Activated CD8-positive, alpha-beta memory T cell treated with anti-CD3 and anti-CD28 coated beads for 1 hour (primary cell): ENCODE measurements at places on chromosomes 1 and 21.

GRCh38 chr1:68470388-68470970, 20.7 kb upstream of the RPE65 start:
- DNase-seq = no peak

- no peak for DNase-seq
Observed at GRCh38 chr1:93713341-93713740, 31.7 kb upstream of the BCAR3 start.

DNA sequence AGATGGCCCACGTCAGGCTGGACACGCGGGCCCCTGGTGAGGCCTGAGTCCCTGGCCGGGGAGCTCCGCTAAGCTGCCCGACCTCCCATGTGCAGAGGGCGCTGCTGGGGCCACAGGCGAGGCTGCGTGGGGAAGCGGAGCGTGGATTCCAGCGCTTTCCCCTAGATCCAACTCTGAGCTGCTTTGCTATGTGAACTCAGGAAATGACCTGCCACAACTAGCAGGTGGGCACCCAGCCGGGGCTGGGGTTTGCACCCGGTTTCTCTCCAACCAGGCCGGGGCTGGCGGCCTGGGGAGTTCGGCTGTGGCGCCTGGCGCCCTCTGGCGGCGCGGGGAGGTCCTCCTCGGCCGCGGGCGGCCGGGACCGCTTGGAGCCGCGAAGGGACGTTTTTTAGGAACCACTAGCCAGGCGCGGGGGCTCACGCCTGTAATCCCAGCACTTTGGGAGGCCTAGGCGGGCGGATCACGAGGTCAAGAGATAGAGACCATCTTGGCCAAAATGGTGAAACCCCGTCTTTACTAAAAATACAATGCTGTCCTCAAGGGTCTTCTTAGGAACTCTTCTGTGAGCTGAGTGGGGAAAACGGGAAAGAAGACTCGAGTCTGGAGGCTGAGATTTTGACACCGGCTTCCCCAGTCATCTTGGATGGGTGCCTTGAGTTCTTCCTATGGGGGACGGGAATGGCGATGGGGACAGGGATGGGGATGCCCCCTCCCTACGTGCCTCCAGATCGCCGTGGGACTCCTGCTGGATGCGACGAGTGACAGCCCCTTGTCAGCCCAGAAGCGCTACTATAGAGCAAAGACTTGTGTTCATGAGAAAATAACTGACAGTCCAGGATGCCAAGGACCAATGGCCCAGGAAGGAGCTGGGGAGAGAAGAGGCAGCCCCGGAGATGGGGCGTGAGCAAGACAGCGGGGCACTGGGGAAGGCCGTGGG, 12.6 kb downstream of the PYCR2 start:
- peak; percentile 38 for DNase-seq

- no peak for DNase-seq
Observed at GRCh38 chr1:29122682-29123052, 1.0 kb downstream of the TMEM200B start.

GRCh38 chr1:116268211-116268610, 104.8 kb upstream of the ATP1A1 start:
- no peak for DNase-seq

DNA sequence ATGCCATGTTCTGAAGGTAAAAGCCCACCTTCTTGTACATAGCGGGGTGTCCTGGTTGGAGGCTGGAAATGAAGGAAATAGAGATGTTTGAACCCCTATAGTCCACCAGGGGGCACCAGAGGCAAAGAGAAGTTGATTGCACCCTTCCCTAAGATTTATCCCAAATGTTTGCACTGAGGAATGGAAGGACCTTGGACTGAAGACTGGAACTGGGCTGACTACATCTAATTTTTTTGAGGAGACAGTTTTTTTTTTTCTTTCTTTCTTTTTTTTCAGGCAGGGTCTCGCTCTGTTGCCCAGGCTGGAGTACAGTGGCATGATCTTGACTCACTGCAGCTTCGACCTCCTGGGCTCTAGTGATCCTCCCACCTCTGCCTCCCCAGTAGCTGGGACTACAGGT, 55.3 kb upstream of the EIF4G3 start:
- peak; percentile 17 for DNase-seq

DNA sequence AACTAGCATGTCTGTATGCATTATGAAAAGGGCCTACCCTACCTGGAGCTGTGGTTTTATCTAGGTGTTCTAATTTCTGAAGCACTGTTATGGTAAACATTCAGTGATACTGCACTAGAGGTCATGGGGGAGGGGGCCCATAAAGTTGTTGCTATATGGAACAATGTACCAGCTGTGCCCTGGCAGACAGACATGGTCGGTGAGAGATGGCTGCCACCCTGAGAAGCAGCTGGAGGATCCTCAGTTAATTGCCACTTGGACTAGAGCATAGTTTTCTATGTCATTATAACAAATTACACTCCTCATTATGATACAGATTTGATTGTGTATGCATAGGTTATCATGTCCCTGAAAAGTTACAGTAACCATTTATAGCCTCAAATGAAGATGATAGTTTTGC, 45.4 kb downstream of the ILDR2 start:
- DNase-seq = no peak

GRCh38 chr1:204072931-204073836, at the start of gene SOX13:
Gene SOX13, plus strand, starts transcription at chr1:204073115. Its CDS starts 39,801 bp downstream, at chr1:204112916.
- no peak for DNase-seq

- DNase-seq = no peak
Observed at GRCh38 chr1:228154670-228155571, 5.2 kb downstream of the GJC2 start.

- DNase-seq = no peak
Observed at GRCh38 chr1:206654828-206655227, 19.5 kb downstream of the DYRK3 start.

DNA sequence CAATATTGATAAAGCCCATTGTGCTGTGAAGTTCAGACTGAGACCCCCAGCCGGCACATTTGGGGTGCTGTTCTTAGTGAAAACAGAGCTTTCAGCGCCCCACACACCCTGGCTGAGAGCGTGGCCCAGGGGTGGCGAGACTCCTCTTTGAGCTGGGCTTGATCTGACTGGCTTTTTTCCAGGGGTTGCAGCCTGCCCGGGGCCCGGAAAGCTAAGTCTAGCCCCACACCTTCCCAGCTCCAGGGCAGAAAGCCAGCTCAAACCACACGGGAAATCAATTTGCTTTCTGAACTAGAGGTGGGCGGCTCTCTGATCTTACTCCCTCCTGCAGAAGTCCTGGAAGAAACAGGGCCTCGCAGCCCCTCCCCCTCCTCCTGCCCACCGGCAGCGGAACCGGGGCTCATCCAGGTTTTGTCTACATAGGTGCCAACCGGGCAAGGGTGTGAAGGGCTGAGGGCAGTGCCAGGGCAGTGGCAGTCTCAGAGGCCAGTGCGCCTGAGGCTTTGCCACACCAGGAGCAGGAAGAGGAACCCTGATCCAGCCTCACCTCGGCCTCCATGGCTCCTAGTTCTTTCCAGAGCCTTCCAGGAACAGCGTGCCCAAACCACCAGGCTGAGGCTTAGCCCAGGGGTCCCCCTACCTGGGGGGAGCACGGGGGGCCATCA, 155.3 kb downstream of the NPHP4 start:
- no peak for DNase-seq

GRCh38 chr1:230335861-230336522, 90.1 kb downstream of the PGBD5 start:
- DNase-seq = no peak

GRCh38 chr1:209616366-209617046, 33.0 kb downstream of the CAMK1G start:
- DNase-seq = no peak

DNA sequence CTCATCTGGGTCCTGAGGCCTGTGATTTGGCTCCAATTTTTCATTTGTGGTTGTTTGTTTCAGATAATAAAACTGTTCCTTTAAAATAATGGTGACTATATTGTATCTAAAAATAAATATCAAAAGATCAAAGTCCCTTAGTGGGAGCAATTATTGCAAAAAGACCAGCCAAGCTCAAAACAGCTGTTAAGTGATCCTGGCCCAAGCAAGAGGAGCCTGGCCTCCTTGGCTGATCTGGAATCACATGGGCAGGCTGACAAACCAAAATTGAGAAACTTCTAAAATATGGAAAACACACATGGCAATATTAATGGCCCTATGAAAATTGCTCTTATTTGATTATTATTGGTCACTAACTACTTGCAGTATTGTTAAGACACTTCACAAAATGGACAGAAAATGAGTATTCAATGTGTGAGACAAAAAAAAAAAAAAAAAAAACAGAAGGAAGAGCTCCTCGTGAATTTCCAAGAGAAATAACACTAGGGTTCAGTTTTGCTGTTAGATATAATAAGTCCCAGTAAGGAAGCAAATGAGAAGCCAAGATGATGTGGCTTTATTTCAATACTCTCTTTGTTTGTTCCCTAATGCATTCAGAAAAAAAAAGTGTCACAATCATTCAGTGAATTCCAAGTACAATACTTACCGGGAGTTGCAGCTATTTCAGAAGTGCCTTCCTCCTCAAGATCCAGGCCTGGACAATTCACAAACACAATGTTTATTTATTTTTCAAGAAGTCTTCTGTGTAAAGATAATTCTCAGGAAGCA, 105.1 kb downstream of the SEC16B start:
- DNase-seq = no peak

GRCh38 chr1:92832537-92833114, 786 bp downstream of the RPL5 start:
- no peak for DNase-seq

DNA sequence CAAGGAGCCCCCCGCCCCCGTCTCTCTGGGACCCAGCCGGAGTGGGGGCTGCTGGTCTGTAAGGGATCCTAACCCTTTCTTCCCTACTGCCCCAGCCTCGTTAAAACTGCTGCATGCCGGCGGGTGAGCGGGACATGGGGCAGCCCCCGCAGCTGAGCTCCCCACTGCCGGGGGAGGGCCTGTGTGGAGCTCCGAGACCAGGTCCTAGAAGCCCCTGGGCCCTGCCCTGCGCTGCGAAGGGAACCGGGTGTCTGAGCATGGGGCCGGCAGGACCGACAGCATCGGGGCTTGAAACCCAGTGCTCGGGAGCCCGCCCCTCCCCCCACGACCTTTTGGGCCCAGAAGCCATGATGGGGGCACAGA, 9.2 kb upstream of the COL6A1 start:
- no peak for DNase-seq

DNA sequence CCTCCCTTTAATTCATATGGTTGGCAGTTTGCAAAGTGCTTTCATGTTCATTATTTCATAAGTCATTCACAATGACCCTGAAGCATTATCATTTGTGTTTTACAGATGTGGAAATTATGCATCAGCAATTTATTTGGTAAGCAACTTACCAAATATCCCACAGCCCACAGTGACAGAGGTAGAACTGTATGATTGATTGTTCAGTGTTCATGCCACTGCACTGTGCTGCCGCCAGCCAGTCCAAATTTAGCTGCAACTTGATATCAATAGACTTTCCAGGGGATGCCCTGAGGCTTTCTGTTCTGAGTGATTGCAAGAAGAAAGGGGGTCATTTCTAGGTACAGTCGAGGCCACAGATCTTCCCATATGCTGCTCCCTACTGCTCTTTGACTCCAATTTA, 380.3 kb downstream of the PLPP3 start:
- no peak for DNase-seq

DNA sequence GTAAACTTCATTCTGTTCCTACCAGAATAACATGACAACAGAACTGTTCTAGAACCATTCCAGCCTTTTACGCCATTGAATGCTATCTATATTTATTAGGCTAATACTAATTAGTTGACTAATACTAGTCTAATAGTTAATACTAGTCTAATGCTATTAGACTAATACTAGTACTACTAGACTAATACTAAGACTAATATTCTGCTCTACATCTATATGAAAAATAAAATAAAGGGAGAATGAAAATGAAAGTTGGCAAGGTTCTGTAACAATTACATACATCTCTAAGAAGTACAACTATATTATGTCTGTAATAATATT, 40.9 kb upstream of the LRRC8B start:
- DNase-seq = no peak

GRCh38 chr1:118989878-118990378, 1.8 kb upstream of the TBX15 start:
- no peak for DNase-seq

DNA sequence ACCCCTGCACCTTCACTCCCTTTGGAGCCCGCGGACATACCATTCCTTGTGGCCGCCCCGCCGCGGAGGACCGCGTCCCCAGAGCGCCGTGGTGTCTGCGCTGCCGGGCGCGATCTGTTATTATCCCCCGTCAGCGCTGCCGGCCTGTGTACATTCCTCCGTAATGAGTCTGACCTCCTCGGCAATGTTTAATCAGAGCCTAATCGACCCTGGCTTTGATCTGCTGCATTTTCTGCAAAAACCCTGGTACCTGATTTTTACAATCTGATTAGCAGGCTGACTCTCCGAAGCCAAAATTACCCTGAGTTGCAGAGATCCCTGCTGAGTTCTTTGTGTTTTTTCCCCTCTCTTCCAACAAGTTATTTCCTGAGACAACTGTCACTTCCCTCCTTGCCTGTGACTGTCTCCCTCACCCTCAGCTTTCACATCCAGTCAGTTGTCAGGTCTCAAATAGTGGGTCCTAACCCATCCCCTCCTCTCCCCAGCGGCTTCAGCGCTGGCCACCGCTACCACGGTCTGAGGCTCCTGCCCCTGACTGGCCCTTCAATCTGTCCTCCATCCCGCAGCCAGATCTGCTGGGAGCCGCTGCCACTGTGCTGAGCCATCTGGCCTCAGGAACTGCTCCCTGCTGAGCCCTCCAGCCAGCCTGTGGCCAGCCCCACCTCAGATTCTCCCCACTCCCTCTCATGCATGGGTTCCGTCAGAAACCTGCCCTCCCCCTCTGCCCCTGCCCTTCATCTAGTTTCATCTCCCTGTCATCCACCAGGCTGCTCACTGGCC, 53.5 kb downstream of the GLIS1 start:
- DNase-seq = no peak

GRCh38 chr1:179814546-179814838, 63.1 kb downstream of the TOR1AIP2 start:
- DNase-seq = no peak

- no peak for DNase-seq
Observed at GRCh38 chr1:32758795-32759430, 56.3 kb upstream of the SYNC start.

DNA sequence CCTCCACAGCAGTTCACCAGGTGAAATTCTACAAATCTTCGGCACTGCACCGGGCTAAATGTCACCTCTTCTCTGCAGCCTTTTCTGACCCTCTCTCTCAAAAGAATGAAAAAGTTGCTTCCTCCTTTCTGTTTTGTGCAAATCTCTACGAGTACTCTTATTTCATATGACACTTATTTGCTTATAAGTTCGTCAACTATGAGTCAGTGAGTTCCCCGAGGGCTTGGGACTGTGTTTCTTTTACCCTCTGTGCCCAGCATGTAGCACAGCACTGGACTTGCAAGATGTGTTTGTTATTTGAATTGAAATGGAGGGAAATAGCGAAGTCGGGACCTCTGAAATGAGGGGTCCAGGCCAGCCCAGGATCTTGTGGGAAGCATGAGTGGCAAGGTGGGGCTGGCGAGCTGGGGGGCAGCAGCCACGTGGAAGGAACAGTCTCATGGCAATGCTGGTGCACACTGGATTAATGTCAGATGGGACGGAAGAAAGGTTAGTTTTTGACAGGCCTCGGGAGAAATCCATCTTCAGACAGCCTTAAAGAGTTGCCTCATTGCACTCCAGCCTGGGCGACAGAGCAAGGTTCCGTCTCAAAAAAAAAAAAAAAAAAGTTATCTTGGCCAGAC, 6.2 kb downstream of the SLC6A9 start:
- DNase-seq = no peak
